Uterine smooth muscle cell (primary cell): ENCODE measurements at places on chromosomes 1 and 21. TPM values are rescaled to one million over a fixed set of nuclear protein-coding genes. Genes with fewer than 3 reads are reported as not detected.

The CITED4 gene
- 3.3 and 4.6 TPM in 2 replicates for total RNA-seq

The TSPAN2 gene
- 0.55 and 1.7 TPM in 2 replicates for total RNA-seq

The ZNF670 gene
- total RNA-seq = 3.7 and 3.9 TPM in 2 replicates

The MPZ gene
- total RNA-seq = 0.87 and 1.00 TPM in 2 replicates

The PLA2G2D gene
- total RNA-seq = not detected in 2 replicates

The IL20 gene
- total RNA-seq = 0.12 TPM in 1 of 2 replicates, not detected in the other

The TBX19 gene
- 0.33 and 1.1 TPM in 2 replicates for total RNA-seq

The RAP1GAP gene
- total RNA-seq = 0.44 and 1.2 TPM in 2 replicates

The COL16A1 gene
- 50.2 and 202 TPM in 2 replicates for total RNA-seq

The GNG12 gene
- 145 and 160 TPM in 2 replicates for total RNA-seq

The CSRP1 gene
- total RNA-seq = 648 and 679 TPM in 2 replicates

The LMX1A gene
- not detected in 2 replicates for total RNA-seq

The TTC22 gene
- not detected in 2 replicates for total RNA-seq

The S100A2 gene
- 1.00 and 2.4 TPM in 2 replicates for total RNA-seq

The TMEM54 gene
- 53.0 and 70.0 TPM in 2 replicates for total RNA-seq
